ENCODE measurements at places on chromosomes 11 and 22. TPM values are rescaled to one million over a fixed set of nuclear protein-coding genes. Genes with fewer than 3 reads are reported as not detected.
A peak's percentile ranks its signal among the peaks of the same experiment; 100 is the strongest.

- DNase-seq: no peak
These were observed 2.6 kb upstream of the RAB3IL1 start for GRCh38 chr11:61919705-61920631.

GRCh38 chr22:31269892-31270579, 22.3 kb downstream of the PIK3IP1 start:
- no peak for DNase-seq

- no peak for DNase-seq
These were observed 288.1 kb upstream of the SORL1-AS1 start for GRCh38 chr11:121740902-121741301.

DNA sequence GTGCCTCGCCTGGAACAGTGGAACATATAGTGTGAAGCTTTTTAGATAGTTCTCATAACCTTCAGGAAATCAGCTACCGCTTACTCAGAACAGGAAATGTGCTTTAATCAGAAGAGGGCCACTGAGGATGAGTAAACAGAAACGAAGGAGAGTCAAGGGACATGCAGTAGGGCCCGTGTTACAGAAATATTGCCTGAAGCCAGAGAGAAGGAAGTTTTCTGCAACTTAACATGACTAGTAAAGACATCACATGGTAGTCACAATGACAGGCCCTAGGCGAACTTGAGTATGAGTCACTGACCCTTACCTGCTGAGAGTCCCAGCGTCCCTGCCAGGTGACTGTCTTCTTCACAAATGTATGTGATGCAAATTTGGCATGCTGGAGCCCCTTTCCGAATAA, 39.4 kb downstream of the CARD18 start:
- DNase-seq: peak; percentile 39

DNA sequence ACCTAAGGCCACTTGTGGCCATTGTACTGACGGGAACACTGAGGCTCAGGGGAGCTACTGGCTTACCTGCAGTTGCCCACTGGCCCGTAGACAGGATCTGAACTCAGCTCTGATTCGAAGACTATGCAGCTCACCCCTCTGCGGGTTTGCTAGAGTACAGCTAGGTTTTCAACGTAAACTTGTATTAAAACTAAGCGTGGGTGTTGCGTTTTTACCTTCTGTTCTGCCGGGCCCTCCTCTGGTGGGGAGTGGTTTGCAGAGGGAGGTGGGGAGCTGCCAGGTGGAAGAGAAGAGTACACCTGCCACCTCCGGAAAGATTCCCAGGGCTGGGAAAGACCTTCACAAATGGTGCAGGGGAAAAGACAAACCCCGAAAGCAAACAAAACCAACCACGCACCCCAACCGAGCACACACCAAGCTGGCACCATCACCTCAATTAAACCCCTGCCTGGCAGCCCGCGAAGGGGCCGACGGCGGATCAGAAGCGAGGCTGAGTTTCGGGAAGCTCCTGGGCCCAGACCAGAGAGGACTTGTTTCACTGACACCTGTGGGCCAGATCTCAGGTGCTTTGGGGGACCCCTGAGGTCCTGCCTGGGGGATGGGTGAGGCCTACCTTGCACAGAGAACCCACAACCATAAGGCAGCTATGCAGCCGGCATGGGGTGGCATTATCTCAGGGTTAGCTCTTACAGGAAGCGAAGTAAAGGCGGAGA, 37.7 kb downstream of the SHISAL1 start:
- no peak for DNase-seq

DNA sequence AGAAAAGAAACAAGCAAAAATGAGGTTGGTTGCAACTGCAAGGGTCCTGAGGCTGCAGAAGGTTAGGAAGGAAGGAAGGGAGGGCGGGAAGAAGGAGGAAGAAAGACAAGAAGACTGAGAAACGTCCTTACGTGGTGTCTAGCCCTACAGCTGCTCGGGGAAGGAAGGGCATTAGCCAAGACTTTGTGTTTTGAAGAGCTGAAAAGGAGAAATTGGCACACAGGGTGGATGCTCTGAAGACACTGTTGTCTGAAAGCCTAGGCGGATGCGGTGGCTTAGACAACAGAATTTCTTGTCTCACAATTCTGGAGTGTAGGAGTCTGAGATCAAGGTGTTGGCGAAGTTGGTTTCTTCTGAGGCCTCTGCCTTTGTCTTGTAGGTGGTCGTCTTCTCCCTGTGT, 60.7 kb downstream of the MCM5 start:
- DNase-seq: no peak

- peak; percentile 35 for DNase-seq
These were observed 2.2 kb upstream of the RFPL2 start for GRCh38 chr22:32206774-32207758.

- no peak for DNase-seq
These were observed 53.5 kb downstream of the ENTHD1 start for GRCh38 chr22:39839917-39840510.

GRCh38 chr11:16925561-16926065, 88.6 kb downstream of the PLEKHA7 start:
- DNase-seq: peak; percentile 82

GRCh38 chr11:115693002-115693401, 188.8 kb upstream of the CADM1 start:
- no peak for DNase-seq

DNA sequence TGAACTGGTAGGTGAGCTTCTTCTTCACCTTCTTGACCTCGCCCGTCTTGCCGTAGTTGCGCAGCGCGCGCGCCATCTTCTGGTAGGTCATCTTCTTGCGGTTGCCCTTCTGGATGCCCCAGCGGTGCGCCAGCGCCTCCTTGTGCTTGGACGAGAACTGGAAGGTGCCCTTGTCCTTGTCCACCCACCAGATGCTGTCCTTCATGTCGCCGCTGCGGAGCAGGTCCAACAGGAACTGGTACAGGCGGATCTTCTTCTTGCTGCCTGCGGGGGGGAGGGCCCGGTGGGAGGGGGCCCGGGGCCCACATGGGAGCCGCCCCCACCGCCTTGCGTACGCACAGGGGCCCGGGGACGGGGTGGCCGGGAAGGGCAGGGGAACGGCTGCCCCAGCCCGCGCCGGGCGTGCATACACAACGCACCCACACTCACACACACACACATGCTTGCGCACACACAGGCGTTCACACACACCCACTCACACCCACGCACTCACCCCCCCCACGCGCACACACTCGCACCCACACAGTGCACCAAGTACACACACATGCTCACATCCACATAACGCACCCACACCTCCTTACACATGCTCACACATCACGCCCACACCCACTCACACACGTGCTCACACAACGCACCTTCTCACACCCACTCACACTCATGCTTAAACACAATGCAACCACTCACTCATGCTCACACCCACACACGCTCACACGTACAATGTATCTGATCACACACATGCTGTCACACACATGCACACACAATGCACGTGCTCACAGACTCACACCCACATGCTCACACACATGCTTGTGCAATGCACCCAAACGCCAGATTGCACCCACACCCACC, 3.0 kb upstream of the MYBPC3 start:
- DNase-seq: peak; percentile 86

- peak; percentile 16 for DNase-seq
These were observed 20.9 kb downstream of the PRG3 start for GRCh38 chr11:57359896-57360690.

- DNase-seq: no peak
These were observed 315.1 kb upstream of the API5 start for GRCh38 chr11:42996421-42997307.

- no peak for DNase-seq
These were observed 54.1 kb downstream of the RELT start for GRCh38 chr11:73430326-73430725.

- no peak for DNase-seq
These were observed 382.5 kb downstream of the TBC1D22A start for GRCh38 chr22:47144791-47145425.

GRCh38 chr22:29716814-29717545, 2.8 kb upstream of the CABP7 start:
- peak; percentile 72 for DNase-seq

GRCh38 chr22:49406879-49407587, 420.6 kb downstream of the BRD1 start:
- no peak for DNase-seq

GRCh38 chr22:23836281-23836680, 2.5 kb downstream of the DERL3 start:
- no peak for DNase-seq

DNA sequence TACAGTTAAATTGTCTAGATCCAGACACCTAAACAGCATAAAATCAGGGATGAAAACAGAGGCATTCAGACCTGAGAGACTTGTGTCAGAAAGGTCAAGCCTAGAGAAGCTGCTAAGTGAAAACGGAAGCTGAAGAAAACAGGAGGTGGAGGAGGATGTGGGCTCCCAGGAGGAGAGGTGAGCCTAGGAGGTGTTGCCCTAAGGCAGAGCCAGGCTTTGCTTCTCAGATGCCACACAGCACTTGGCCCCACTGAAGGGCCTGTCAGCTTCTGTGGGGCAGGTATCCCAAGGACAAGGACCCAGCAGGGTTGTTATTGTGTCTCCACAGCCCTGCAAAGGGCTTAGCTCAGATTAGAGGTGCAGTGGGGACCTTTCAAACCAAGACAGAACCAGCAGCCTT, 14.4 kb downstream of the UFD1 start:
- DNase-seq: no peak

- no peak for DNase-seq
These were observed 507.1 kb upstream of the CCDC90B start for GRCh38 chr11:83793310-83793709.

GRCh38 chr11:115678942-115679341, 174.7 kb upstream of the CADM1 start:
- peak; percentile 27 for DNase-seq

DNA sequence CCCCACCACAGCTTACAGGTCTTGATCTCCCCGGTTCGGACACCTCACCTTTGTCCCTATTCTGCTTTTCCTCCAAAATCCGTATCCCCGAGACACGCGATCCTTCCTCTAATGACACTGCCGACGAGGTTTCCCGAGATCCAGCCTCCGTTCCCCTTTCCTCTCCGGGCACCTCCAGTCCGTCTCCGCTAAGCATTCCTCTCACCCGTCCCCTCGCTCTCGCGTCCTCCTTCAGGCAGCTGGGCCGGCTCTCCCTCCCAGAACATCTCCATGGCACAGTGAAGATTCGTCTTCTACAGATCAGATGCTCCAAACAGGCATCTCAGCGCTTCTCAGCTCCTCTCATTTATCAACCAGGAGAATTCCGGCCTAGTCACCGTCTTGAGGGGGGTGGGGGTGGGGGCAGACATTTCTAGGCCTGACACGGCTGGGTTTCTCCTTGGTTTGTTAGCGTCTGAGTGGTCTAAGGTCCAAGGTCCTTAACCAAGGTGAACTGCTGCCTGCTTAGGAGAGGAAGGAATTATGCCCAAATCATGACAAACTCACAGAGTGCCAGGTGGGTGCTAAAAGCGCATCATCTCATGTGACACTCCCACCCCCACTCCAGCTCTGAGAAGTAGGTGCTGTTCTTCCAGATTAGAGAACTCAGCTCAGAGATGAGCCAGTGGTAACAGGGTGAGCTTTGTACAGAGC, at the start of gene SPTBN2:
Gene SPTBN2, minus strand, starts transcription at position 524 of the 693 bp plus-strand sequence. CDS start 7,976 bp downstream, outside the sequence.
- no peak for DNase-seq

GRCh38 chr11:1839924-1840779, 1.4 kb downstream of the TNNI2 start:
- no peak for DNase-seq

- DNase-seq: peak; percentile 6
These were observed 203.7 kb downstream of the GRIK4 start for GRCh38 chr11:120715239-120715638.

- no peak for DNase-seq
These were observed 728.0 kb upstream of the TENM4 start for GRCh38 chr11:80168796-80169195.

DNA sequence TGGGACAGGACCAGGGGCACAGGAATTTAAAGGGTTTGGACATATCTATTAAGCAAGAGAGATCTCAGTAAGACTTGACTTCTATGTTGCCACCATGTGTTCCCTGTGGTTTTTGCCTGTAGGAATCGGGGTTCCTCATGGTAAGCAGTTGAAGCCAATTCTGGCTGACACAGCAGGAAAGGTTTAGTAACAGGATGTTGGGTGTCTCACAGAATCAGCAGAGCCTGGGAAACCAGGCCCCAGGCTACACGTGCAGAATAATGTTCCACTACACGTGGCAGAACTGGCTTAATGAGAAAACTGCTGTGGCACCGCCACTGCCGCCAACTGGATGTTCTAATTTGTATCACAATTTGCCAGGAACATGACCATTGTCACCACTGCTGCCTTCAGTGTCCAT, 264.6 kb upstream of the PLET1 start:
- DNase-seq: peak; percentile 89

DNA sequence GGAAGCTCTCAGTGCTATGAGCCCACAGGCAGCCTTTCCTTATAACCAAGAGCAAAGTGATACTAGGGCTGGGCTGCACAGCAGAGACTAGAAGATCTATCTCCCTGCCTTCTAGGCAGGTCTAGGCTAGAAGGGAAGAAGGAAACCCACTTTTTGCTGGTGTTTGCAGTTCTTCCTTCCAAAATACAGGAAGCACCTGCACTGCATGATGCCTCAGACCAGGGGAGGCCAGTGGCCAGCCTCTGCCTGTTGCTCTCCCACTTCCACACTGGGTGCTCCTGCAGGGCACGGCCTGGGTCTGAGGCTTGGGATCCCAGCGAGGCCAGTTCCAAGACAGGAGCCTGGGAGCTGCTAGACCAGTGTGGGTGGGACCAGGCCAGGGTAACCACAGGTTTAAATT, 6.0 kb upstream of the UCP3 start:
- no peak for DNase-seq

DNA sequence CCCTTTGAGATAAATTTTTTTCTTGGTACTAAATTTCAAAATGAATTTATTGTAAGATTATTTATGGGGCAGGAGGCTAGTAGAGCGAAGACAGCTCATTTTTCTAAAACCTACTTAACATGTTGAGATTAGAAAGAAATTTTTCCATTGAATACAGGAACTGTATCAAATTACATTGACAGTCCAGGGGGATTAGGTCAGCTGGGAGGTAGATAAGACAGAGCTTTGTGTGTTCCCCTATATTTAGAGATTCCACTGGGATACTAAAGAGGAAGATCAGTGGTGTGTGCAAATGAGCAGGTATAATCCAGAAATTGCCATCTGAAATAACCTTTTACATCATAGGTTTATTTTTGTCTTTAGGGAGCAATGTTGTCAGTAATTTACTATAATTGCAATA, 32.1 kb downstream of the ENDOD1 start:
- no peak for DNase-seq

DNA sequence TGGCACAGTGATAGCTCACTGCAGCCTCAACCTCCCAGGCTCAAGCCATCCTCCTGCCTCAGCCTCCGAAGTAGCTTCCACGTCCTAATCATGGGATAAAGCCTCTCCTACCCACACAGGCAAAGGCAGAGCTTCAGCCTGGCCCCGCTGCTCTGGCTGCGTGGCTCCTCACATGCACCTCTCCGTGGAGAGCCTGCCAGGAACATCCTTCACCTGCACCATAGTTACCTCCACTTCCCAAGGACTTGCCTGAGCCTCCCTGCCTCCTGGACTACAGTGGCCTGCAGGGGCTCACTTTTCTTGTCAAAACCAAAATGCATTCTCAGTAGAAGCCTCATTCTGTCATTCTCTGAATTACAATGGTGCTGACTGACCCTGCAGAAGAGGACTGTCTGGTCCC, 6.5 kb downstream of the C11orf16 start:
- no peak for DNase-seq

Gene GP1BB
- 0.27 TPM for total RNA-seq

Gene KRTAP5-2
- not detected for total RNA-seq

Gene TUBA8
- 1.3 TPM for total RNA-seq

Gene OR5B21
- not detected for total RNA-seq

Gene NECTIN1
- total RNA-seq: 1.7 TPM

Gene GAB4
- not detected for total RNA-seq

Gene SLC22A9
- not detected for total RNA-seq

Gene TSSK2
- not detected for total RNA-seq

Gene CHRM4
- not detected for total RNA-seq

Gene CACNA1I
- 0.02 TPM for total RNA-seq

Gene KCNK4
- 0.10 TPM for total RNA-seq

Gene SMCO4
- 33.0 TPM for total RNA-seq

Gene SPTBN2
- total RNA-seq: 11.4 TPM

Gene SAA4
- total RNA-seq: not detected

Data from M059J (cell line).